T-helper 2 cell treated with Interferon-gamma antibody and Interleukin-4, amounts not matched to agents 100 ng/mL and 5 ng/mL, for 36 hours (primary cell): ENCODE measurements at places on chromosomes 11 and 22. TPM values are rescaled to one million over a fixed set of nuclear protein-coding genes. Genes with fewer than 3 reads are reported as not detected.

PLA2G3 gene
- total RNA-seq = not detected in 2 replicates

CCS gene
- total RNA-seq = 29.1 and 34.4 TPM in 2 replicates

HNRNPUL2 gene
- 69.9 and 72.6 TPM in 2 replicates for total RNA-seq

TRIM29 gene
- not detected in 2 replicates for total RNA-seq

MS4A7 gene
- total RNA-seq = not detected in 2 replicates

KCNQ1OT1 gene
- total RNA-seq = 0.48 TPM in 2 replicates

RBMXL2 gene
- 0.09 TPM in 1 of 2 replicates, not detected in the other for total RNA-seq

ENTHD1 gene
- 0.14 and 0.18 TPM in 2 replicates for total RNA-seq

CD3E gene
- 576 and 590 TPM in 2 replicates for total RNA-seq

ANO3 gene
- not detected in 2 replicates for total RNA-seq

LDLRAD3 gene
- 1.0 and 1.1 TPM in 2 replicates for total RNA-seq

CBY1 gene
- total RNA-seq = 10.2 and 11.8 TPM in 2 replicates

RFPL2 gene
- total RNA-seq = 0.09 TPM in 1 of 2 replicates, not detected in the other

KCNK4 gene
- not detected in 2 replicates for total RNA-seq

LRRC32 gene
- 10.8 and 11.4 TPM in 2 replicates for total RNA-seq

ZNF215 gene
- total RNA-seq = 3.3 and 3.4 TPM in 2 replicates

INTS4 gene
- total RNA-seq = 56.4 and 57.1 TPM in 2 replicates

FOLH1 gene
- total RNA-seq = not detected in 2 replicates

ADAMTS8 gene
- total RNA-seq = not detected in 2 replicates

C1QTNF5 gene
- not detected in 2 replicates for total RNA-seq

CECR2 gene
- total RNA-seq = 0.05 and 0.11 TPM in 2 replicates

MAJIN gene
- total RNA-seq = not detected in 2 replicates

ASRGL1 gene
- 10.8 and 11.3 TPM in 2 replicates for total RNA-seq

SCO2 gene
- 7.9 and 8.3 TPM in 2 replicates for total RNA-seq

MDK gene
- total RNA-seq = 3.0 and 4.4 TPM in 2 replicates

CARD18 gene
- not detected in 2 replicates for total RNA-seq

BRMS1 gene
- total RNA-seq = 42.5 and 44.9 TPM in 2 replicates

IGHMBP2 gene
- total RNA-seq = 27.2 and 27.4 TPM in 2 replicates

OR8D4 gene
- not detected in 2 replicates for total RNA-seq

SLC37A4 gene
- 21.7 and 24.1 TPM in 2 replicates for total RNA-seq

MMP8 gene
- not detected in 2 replicates for total RNA-seq

KDM4D gene
- 0.39 and 0.45 TPM in 2 replicates for total RNA-seq

OR8G5 gene
- not detected in 2 replicates for total RNA-seq

APOBEC3A gene
- 0.68 TPM in 1 of 2 replicates, not detected in the other for total RNA-seq

PATE4 gene
- total RNA-seq = not detected in 2 replicates

TUBA8 gene
- 2.1 and 2.3 TPM in 2 replicates for total RNA-seq

WNT11 gene
- not detected in 2 replicates for total RNA-seq

TESMIN gene
- total RNA-seq = 7.6 and 11.0 TPM in 2 replicates

SLC22A9 gene
- not detected in 2 replicates for total RNA-seq

C11orf68 gene
- total RNA-seq = 21.9 and 24.2 TPM in 2 replicates

OR6A2 gene
- total RNA-seq = 0.23 TPM in 2 replicates

CRYAB gene
- not detected in 2 replicates for total RNA-seq

SCN4B gene
- total RNA-seq = 0.11 TPM in 1 of 2 replicates, not detected in the other
